ENCODE measurements at places on chromosomes 7 and 10. TPM values are rescaled to one million over a fixed set of nuclear protein-coding genes. Genes with fewer than 3 reads are reported as not detected.

C10orf143 gene
- 1.8 TPM for total RNA-seq

ANKRD2 gene
- not detected for total RNA-seq

NOLC1 gene
- 19.8 TPM for total RNA-seq

TRIM50 gene
- total RNA-seq: not detected

LIPF gene
- not detected for total RNA-seq

CALHM3 gene
- not detected for total RNA-seq

KCNIP2 gene
- 4.1 TPM for total RNA-seq

CLEC5A gene
- 3.6 TPM for total RNA-seq

CPVL gene
- total RNA-seq: 132 TPM

CHST15 gene
- 23.9 TPM for total RNA-seq

TMEM225B gene
- 1.4 TPM for total RNA-seq

OR6V1 gene
- total RNA-seq: not detected

PSMC2 gene
- 128 TPM for total RNA-seq

LLCFC1 gene
- total RNA-seq: not detected

ACSM6 gene
- total RNA-seq: not detected

DNAJC12 gene
- total RNA-seq: not detected

HOXA5 gene
- total RNA-seq: 3.0 TPM

FAM241B gene
- total RNA-seq: not detected

GDF2 gene
- total RNA-seq: not detected

NRAP gene
- not detected for total RNA-seq

FBXL15 gene
- total RNA-seq: 4.7 TPM

VAX1 gene
- not detected for total RNA-seq

OLAH gene
- not detected for total RNA-seq

FZD8 gene
- total RNA-seq: 0.94 TPM

ITPRIP gene
- 62.7 TPM for total RNA-seq

ZMYND11 gene
- total RNA-seq: 18.1 TPM

LEP gene
- not detected for total RNA-seq

FBXL13 gene
- 1.9 TPM for total RNA-seq

FERD3L gene
- not detected for total RNA-seq

CHAT gene
- total RNA-seq: not detected

NPSR1 gene
- total RNA-seq: not detected
